ENCODE measurements at places on chromosomes 7 and 10.

DNA sequence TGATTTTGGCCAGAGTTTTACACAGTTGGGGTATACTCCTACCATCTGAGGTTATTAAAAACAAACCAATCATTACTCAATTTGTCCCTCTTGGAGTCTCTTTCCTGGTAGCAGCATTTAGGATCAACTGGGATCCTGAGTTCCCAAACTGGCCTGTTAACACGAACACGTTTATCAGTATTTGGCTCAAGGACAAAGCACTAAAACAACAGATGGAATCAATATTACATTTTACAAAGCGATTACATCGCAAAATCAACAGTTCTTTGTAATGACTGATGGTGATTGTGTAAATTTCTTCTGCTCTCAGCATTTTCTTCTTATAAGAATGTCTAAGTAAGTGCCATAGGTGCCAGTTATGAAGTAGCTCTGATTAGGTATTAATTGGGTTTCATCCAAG lies 582.9 kb upstream of the ANKRD30A start:
- no peak for DNase-seq

GRCh38 chr10:59960751-59961150 lies 54.4 kb upstream of the CCDC6 start:
- no peak for DNase-seq

- DNase-seq = no peak
These were observed 2.3 kb upstream of the STK32C start for GRCh38 chr10:132309879-132310591.

GRCh38 chr10:97563337-97563736 lies 9.2 kb upstream of the ANKRD2 start:
- no peak for DNase-seq

GRCh38 chr10:99123851-99124250 lies 111.8 kb downstream of the HPSE2 start:
- DNase-seq = no peak

- no peak for DNase-seq
These were observed 1.9 kb downstream of the VGF start for GRCh38 chr7:101163279-101164070.

GRCh38 chr7:151541709-151542499 lies 22.2 kb upstream of the RHEB start:
- no peak for DNase-seq

- DNase-seq = no peak
These were observed 58.8 kb upstream of the ADRA2A start for GRCh38 chr10:111018021-111018420.

DNA sequence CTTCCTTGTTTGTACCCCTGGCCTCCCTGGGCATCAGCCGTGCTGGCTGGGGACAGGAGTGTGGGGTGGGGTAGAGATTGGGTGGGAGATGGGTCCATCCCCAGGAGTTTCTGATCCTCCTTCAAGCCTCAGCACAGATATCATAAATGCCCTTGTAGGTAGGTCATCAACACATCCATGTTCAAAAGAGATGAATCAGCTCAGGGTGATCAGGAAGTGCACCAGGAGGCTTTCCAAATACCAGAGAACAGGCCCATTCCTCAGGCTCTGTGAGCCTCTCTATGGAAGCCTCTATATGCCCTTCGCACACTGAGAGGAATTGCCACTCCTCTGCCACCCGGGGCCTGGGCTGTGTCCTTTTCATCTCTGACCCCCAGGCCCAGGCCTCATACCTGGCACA lies 31.9 kb upstream of the ADCYAP1R1 start:
- DNase-seq = no peak

DNA sequence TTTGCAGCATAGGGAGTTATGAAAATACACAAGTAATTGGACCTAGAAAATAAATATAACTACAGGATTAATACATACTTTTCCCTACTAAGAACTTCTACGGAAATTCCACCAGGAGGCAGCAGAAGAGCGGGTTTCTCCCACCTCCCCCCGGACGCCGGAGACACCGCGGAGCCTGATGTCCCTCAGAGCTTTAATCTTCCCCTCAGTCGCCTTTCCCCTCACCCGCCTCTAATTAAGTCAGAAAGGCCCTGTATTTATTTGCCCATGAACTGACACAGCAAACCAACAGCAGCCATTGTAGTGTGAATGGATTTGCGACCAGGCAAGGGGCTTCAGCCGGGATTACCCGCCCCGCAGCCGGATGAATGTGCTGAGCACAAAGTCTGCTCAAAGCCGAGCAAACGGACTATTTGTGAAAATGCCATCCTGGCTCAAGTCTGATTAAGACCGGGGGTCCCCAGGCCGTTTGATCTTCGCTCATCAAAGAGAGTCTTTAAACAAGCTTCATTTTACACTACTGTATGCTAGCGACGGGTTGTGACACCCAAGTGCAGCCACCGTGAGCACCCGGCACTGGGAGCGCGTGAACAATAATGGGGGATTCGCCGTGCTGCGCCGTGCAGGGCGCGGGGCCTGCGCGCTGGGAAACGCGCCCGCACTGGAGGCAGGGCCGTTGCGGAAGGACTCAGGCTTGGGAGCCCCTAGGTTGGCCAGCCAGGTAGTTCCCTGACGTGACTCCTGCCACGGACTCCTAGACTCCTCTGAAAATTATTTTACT lies 5.6 kb upstream of the DKK1 start:
- DNase-seq = no peak

GRCh38 chr7:89283302-89283701 lies 487.8 kb upstream of the TEX47 start:
- no peak for DNase-seq

DNA sequence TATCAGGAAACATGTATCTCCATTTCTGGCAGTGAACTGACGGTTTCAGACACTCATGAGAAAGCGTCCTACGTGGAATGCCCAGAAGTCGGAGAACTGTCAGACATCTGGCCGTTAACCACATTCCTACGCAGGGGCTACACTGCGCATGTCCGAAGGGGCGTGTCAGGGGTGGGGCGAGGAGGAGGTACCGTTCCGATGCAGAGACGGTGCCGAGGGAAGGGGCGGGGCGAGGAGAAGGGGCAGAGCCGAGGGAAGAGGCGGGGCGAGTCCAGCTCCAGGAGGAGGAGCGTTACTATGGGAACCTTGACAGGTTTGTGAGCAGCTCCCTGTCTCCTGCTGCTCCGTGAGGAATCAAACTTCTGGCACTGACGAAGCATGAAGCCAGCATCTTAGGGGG lies 366.9 kb upstream of the NUPR2 start:
- DNase-seq = no peak

GRCh38 chr10:15300145-15300544 lies 70.9 kb downstream of the FAM171A1 start:
- no peak for DNase-seq

GRCh38 chr7:134154581-134155130 lies 27.5 kb downstream of the LRGUK start:
- no peak for DNase-seq

- no peak for DNase-seq
These were observed 120.4 kb downstream of the ARHGAP21 start for GRCh38 chr10:24603333-24603732.

DNA sequence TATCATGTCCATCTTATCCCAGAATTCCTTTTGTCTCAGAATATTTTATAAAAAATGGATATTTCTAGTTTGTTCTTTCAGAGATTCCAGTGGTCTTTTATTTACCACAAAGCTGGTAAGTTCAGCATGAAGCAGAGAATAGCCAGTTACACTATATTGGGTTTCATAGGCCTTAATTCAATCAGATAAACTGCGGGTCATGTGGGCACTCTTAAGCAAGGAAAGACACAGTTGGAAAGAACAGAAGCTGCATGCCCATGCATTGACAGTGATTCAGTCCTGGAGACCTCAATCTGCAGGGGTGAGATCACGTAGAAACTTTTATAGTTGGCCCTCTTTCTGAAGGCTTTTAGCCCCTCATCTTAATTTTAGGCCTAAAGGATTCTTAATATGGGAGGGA lies 281.3 kb upstream of the IGFBP3 start:
- no peak for DNase-seq

GRCh38 chr10:100642295-100642994 lies 102.9 kb upstream of the PAX2 start:
- no peak for DNase-seq

GRCh38 chr7:30713392-30713791 lies 31.1 kb upstream of the CRHR2 start:
- no peak for DNase-seq

GRCh38 chr7:116356979-116357378 lies 142.6 kb upstream of the CAV2 start:
- DNase-seq = no peak

- DNase-seq = no peak
These were observed 98.9 kb downstream of the WDR11 start for GRCh38 chr10:120950051-120950561.

DNA sequence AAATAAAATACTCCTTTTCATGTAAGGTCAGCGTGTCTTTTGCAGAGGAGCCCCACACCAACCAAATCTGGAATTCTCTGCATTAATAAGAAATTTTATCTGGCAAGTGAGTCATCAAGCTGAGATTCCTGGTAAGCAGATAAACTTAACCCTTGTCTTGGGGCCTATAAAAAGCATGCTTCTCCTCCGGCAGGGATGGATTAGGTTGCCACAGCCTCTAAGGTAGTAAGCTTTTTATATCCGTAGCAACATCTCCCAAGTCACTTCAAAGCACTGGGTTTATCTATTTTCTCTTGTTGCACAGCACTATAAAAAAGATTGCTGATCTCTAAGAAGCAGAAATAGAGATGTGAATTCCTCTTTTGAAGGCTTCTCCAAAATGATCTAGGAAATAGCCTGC lies 202.8 kb upstream of the NOBOX start:
- DNase-seq = no peak

GRCh38 chr7:27423290-27423689 lies 180.7 kb downstream of the EVX1 start:
- no peak for DNase-seq

DNA sequence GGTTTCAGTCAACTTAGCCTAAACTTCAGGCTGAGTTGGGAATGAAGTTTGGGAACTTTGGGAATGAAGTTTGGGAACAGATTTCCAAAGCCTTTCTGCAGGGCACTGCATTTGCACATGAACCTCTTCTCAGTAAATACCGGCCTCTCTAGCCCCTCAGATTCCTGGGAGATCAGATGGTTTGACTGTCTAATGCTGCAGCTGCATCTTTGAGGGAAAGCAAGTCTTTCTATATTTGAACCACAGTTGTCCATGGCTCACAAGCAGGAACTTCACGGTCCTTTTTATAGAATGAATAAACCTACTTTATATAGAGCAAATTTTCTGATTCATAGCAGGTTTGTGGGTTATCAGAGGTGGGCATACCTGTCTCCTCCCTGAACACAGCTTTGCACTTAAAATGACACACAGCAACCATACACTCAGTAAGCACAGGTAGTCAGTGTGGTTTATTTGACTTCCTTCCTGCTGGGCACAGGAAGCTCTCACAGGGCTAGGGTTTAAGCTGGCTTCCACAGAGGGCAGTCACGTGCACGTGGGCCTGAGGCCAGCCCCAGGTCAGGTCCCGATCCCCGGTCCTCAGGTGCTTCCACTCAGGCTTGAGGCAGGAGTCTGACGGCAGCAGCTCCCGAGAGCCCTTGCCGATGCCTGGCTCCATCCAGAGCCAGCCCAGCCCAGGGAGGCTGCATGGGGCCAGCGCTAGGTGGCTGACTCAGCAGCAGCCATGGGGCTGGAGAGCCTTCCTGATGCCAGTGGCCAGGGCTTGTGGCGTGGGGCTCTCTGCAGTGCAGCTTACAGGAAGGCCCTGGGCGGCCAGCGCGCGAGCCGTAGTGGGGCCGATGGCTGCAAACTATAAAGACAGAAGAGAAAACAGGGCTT lies 12.8 kb upstream of the MMP21 start:
- DNase-seq = no peak

- no peak for DNase-seq
These were observed 461.5 kb upstream of the GHITM start for GRCh38 chr10:83677795-83678194.

DNA sequence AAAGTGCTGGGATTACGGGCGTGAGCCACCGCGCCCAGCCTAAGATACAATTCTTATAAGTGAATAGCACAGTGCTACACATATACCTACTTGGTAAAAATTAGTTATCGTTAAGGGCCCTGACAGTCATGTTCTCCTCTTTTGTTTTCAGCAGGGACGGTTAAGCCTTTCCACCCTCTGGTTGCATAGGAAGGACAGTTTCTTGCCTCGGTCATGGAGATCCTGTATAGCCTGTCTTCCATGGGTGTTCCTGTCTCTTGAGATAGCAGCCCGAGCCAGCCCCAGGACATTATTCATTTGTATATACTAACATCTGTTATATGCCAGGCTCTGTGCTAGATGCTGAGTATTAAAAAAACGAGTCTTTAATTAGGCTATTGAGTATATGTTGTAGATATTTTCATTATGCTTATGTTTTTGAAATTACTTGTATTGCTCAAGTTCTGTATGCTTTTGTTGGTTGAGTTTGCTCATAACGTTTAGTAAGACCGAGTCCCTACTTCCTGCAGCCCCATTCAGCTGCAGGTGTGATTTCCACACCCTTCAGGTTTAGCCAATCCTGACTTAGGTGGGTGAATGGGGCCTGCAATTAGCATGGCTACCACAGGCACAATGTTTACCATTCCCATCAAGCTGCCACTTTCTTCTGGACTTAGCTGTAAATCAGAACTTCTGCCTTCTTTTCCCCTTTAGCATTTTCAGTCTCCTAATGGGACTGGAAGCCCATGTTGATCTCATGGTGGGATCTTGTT lies 24.8 kb downstream of the CCSER2 start:
- no peak for DNase-seq

All from NCI-H1105 (cell line).